T-cell (primary cell): ENCODE measurements at places on chromosomes 16 and 17.

GRCh38 chr17:78048346-78049292, 79.9 kb downstream of the TMC6 start:
- no peak for DNase-seq

DNA sequence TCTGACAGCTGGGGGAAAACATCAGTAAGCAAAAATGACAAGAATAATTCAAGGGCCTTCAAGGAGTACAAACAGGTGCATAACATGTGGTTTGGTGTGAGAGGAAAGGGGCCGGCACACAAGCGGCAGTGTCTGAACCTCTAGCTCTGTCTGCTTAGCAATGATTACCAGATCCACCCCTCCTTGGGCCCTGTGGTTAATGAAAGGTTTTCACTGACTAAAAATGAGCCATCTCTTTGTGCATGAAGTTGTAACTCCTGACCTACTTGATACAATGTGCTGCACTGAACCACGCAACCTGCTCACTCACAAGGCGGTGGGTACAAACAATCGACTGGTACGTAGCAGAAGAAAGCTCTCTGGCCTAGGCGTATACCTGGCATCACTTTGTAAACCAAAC, 15.1 kb downstream of the FAM117A start:
- DNase-seq = peak; percentile 59

GRCh38 chr16:75203667-75204409, 3.1 kb downstream of the CTRB2 start:
- no peak for DNase-seq

DNA sequence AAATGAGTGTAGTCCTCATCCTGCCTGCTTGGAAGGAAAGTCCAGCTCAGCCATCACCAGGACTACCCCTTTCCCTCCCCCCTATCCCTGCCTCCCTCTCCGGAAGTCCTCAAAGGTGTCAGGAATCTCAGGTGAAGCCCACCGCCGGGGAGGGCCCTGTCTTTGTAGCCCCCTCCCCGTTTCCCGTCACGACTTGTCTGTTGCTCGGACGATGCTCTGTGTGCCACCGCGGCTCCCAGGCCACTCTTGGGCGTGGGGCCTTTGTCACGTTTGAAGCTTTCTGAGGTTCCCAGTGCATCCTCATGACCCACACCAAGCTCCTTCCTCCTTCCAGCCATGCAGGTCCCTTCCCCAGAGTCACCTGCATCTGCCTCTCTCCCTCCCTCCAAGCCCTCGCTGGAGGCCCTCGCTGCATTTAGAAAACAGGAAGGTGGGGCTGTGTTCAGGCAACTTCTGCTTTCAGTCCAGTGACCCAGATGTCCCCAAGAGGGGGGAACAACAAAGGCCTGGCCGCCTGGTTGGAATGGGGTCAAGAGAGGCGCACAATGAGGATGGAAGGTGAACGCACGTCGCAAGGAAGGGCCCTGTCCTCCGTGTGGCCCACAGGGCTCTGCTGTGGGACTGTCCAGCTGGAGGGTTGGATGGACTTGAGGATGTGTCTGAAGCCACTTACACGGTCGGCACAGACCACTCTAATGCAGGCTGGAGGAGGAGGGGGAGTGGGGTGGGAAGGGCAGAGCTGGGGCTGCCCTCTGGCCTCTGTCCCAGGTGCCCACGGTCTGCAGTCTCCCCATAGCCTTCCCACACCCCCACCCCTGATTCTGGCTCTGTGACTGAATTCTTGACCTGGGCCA, 59.9 kb downstream of the OR1D5 start:
- no peak for DNase-seq

GRCh38 chr16:54216268-54216667, 70.3 kb downstream of the IRX3 start:
- no peak for DNase-seq

DNA sequence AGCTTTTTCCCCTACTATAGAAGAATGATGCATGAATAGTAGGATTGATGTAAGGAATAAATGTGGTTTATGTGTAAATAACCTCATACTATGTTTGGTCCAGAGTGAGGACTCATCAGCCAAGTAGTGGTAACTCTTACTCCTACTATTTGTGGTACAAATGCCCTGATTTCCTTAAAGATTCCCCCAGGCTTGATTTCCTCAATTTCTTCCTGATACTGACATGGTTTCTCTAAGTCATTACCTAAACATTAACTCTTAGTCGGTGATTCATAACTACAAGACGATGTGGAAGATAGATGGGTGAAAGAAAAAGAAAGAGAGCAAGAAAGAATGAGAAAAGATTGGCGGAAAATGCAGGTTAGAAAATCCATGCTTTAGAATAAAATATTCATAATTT, 17.2 kb upstream of the MYOCD start:
- no peak for DNase-seq

GRCh38 chr16:82995286-82995923, 368.6 kb downstream of the CDH13 start:
- no peak for DNase-seq

- no peak for DNase-seq
Observed at GRCh38 chr17:34566201-34566600, 13.2 kb upstream of the TMEM132E start.

DNA sequence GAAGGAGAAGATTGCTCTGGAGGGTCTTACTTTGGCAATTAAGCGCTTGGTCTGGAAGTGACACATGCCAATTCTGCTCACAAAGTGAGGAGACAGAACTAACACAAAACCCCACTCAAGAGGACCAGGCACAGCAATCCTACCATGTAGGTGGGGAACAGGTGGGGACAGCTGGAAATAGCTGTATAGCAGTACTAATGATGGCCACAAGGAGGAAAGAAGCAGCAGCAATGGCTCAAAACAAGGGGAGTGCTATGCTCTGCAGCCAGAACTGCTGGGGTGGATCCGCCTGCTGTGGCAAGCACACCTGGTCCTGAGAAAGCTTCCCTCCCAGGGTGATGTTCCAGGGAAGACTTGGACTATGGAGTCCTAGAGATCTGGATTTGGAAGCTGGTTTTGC, 17.0 kb upstream of the TMEM132E start:
- no peak for DNase-seq

DNA sequence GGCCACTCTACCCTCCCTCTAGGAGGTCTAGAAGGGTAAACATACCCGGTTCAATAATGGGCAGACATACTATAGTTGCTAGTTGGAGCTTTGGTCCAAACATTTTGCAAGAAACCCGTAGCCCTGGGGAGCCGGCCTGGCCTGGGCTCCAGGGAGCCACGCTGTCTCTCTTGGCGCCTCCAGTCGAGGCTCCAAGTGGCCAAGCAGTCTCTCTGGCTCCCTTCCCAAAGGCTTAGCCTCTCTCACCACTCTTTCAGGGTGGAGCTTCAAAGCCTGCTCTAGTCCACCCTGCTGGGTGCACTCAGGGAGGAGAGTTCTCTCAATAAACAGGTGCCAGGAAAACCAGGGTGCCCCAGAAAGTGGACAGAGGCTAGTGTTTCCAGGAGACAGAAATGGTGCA, 32.2 kb downstream of the RCVRN start:
- no peak for DNase-seq

- no peak for DNase-seq
Observed at GRCh38 chr16:83308414-83308813, 499.4 kb upstream of the HSBP1 start.

DNA sequence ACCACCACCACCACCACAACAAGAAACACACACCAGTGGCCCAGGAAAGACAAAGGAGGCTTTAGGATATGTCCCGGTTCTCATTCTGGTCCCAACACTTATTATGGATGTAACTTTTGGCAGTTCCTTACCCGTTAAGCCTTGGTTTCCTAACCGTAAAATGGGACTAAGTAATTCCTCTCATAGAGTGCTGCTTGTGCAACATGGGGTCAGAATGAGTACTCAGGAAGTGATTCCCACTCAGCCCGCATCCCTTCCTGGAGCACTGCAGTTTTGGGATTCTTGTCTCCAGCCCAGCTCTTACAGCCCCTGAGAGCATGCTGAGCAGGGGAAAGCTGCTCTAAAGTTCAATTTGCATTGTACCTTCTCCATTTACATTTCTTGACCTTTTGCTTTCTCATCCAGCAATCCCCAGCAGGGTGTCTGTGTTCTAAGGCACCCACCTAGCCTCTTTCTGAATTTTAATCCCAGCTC, 262.6 kb downstream of the PRKCA start:
- no peak for DNase-seq

DNA sequence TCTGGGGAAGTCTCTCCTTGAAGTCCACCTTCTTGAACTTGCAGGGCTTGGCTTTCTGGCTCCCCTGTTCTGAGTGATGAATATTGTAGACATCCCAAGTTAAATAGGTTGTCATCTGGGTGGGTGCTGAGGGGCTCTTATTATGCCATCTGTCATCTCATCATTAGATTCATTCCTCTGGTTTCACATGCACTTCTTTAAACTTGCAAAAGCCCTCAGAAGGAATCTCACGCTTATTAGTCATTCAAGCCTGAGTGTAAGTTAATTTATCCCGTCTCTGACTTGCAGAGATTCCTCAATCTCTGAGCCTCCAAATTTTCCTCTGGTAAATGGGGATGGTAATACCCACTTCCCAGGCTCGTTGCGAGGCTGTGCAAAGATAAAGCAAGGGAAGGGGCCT, 5.7 kb downstream of the MGAT5B start:
- no peak for DNase-seq

DNA sequence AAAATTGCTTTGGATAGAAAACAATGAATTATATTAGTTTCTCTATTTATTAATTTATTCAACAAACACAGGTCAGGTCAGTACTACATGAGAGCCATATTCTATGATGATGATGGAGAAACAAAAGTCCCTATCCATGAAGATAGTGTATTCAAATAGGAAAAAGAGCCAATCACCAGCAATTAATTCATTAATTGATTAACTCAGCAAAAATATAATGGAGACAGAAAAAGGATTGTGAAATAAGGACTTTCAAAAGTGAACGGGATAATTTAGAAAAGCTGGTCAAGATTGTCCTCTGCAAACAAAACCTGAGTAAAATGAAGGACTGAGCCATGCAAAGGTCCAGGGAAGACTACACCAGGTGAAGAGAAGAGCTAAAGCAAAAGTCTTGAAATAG, 1517.7 kb upstream of the CDH8 start:
- no peak for DNase-seq

DNA sequence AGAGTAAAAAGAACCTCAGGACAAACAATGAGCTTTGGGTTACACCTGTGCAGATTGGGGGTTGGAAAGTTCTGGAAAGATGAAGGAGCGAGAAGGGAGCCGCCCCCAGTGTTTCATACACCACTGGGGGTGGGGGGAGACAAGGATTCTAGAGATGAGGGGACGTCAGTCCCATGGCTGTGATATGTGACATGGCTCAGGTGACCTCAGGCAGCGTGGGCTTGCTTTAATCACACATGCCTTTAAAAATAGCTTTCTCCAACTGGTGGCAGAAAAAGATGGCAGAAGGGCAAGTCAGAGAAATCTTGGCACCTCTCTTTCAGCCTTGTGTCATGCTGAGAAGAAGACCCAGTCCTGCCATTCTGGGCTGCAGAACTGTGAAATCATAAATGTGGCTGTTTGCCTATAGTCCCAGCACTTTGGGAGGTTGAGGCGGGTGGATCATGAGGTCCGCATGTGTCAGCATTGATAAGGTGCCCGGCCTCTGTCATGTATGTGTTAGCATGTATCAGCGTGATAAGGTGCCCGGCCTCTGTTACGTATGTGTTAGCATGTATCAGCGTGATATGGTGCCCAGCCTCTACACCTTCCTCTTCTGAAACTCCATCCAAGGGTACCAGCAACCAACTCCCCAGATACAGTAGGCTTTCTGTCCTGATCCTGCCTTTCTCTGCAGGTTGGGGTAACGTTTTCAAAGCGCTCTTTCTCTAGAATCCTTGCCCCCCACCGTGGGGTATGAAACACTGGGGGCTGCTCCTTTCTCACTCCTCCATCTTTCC, 25.0 kb downstream of the WIPI1 start:
- DNase-seq = no peak

DNA sequence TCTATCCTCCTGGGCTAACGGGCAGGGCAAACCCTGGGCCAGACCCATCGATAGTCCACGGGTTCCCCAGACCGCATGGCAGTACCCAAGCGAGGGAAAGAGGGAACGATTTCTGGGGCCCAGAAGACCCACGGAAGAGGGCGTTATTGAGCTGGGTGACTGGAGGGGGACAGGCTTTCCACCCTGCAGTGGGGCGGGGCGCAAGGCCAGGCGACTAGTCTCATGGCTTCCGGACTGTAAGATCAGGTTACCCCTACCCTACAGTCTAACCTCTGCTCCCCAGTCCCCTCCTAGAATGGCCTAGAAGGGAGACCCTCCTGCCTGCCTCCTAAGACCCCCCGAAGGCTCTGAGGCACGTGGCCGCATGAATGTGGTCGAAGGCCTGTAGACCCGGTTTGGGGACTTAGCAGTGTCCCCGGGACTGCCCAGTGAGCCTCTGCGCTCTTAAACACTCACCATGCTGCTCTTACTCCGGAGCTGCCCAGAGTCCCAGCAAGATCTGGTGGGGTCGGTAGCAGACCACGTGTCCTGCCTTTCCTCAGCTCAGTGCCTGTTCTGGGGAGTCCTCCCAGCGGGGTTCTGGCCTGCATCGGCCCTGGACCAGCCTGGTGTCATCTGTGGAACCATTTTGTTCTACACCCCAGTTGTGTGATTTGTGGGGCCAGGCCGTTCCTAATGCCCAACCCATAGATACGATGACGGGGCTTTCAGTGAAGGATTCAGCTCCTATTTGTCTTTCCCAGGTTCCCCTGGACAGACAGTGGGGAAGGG, 13.2 kb upstream of the AURKB start:
- DNase-seq = peak; percentile 32

- peak; percentile 63 for DNase-seq
Observed at GRCh38 chr17:68296217-68297191, 5.2 kb downstream of the ARSG start.

- DNase-seq = peak; percentile 70
Observed at GRCh38 chr17:76506408-76507345, 5.5 kb upstream of the RHBDF2 start.

DNA sequence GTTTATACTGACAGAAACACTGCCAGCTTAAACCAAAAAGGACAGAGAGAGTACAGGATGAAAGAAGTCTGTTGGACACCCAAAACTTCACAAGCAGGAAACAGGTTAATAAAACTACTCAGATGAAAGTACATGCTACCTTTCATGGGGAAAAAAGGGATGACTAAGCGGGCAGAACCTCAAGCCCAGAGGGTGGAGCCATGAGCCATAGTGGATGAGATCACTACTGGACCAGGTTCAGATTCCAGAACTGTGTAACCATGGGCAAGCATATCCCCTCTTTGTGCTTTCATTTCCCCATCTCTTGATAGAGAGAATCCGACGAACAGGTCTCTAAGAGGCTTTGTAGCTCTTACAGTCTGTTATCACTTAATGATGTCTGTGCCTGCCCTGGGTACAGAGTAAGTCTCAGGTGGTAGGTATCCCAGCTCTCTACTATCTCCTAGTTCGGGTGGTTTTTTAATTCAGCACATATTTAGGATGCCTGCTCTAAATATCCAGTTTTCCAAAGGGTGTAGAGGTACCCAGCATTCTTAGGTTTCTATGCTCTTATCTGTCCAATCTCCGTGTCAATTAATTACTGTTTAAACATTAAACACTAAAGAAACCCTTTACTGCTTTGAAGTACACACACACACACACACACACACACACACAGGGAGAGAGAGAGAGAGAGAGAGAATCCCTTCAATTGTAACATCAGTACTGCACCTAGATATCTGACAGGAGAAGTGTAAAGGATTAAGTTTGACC, 206.7 kb downstream of the ZNF423 start:
- no peak for DNase-seq

GRCh38 chr16:23434380-23434779, 18.6 kb downstream of the COG7 start:
- DNase-seq = peak; percentile 2

GRCh38 chr17:11999696-12000095, 2.4 kb upstream of the ZNF18 start:
- DNase-seq = no peak

GRCh38 chr17:75673487-75673886, 6.3 kb downstream of the SAP30BP start:
- DNase-seq = no peak

GRCh38 chr17:68325961-68326360, 34.7 kb downstream of the ARSG start:
- no peak for DNase-seq
